Heart left ventricle (tissue), 16 donors: ENCODE measurements at places on chromosomes 16 and 17. TPM values are rescaled to one million over a fixed set of nuclear protein-coding genes. Genes with fewer than 3 reads are reported as not detected.
A peak's percentile ranks its signal among the peaks of the same experiment; 100 is the strongest.

GRCh38 chr16:88379694-88380040 is 3.1 kb upstream of the ZNF469 start:
- no peak for DNase-seq

DNA sequence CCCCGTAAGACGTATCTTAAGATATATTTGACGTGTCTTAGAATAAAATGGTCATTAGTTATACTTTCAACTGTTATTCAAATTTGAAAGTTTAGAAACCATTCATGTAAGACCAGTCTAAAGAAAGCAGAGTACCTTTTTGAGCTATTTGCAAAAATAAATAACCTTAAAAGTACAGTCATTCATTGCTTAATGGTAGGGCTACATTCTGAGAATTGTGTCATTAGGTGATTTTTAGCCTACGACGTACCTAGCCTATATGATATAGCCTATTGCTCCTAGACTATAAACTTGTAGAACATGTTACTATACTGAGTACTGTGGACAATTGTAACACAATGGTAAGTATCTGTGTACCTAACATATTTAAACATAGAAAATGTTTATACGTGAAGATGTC is 139.2 kb downstream of the PHKB start:
- DNase-seq = no peak

- DNase-seq = no peak
Observed at GRCh38 chr17:39861235-39861634, 2.9 kb downstream of the IKZF3 start.

- no peak for DNase-seq
Observed at GRCh38 chr17:14321476-14321949, 20.6 kb downstream of the HS3ST3B1 start.

DNA sequence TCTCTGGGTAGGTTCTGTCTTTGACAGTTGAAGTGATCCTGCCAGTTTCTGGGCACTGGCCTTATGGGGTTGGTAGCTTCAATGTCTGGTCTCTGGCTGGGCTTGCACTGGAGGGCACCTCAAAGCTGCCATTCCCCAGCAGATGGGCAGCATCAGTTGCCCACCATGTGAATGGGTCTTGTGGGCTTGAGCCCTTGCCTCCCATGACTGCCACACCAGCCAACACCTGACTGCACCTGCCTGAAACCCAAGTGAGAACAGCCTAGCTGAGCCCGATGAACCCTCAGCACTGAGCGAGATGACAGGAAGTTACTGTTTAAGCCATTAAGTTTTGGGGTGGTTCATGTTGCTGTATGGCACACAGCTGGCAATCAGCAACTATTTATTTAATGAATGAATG is 69.1 kb upstream of the AXIN2 start:
- no peak for DNase-seq

- no peak for DNase-seq
Observed at GRCh38 chr17:64252831-64253230, 10.2 kb downstream of the TEX2 start.

GRCh38 chr17:8468980-8469379 is 33.3 kb downstream of the NDEL1 start:
- DNase-seq = no peak

DNA sequence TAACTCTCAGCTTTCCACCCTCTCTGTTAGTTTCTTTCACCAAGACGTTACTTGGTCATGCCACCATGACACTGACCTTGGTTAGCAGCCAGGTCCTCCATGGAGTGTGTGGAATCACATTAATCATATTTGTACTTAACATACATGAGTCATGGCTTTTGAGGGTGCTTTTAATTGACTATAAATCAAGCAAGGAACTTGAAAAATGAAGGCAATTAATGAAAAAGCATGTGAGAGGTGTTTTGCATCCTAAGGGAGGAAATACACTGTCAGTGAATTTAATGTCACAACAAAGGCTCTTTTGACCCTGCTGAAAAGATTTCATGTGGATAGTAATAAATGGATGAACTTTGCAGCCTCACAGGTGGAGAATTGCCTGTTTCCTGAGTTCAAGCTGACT is 240.7 kb downstream of the CDH13 start:
- no peak for DNase-seq

- no peak for DNase-seq
Observed at GRCh38 chr17:81466564-81467472, 45.8 kb downstream of the ACTG1 start.

DNA sequence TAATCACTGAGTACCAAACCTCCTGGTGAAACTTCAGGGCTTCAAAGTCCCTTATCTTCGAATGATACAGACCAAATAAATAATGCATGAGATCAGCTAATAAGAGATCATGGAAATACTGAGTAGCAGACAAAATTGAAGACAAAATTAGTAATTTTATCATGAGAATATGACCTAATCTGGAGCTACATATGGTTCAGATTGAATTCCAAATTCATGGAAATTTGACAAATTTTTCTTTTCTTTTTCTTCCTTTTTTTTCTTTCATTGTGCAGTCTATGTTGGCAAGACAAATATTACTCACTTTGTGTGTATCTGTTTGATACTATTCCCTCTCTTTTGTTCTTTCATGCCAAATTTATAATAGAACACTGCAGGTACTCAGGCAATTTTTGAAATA is 218.1 kb upstream of the KCNJ16 start:
- no peak for DNase-seq

- DNase-seq = no peak
Observed at GRCh38 chr16:51012396-51012795, 138.7 kb downstream of the SALL1 start.

GRCh38 chr17:41211845-41212466 is 14.5 kb upstream of the KRTAP9-2 start:
- DNase-seq = no peak

GRCh38 chr17:9521062-9521461 is 54.6 kb downstream of the STX8 start:
- no peak for DNase-seq

GRCh38 chr16:19833176-19833575 is 51.5 kb downstream of the GPRC5B start:
- DNase-seq = no peak

DNA sequence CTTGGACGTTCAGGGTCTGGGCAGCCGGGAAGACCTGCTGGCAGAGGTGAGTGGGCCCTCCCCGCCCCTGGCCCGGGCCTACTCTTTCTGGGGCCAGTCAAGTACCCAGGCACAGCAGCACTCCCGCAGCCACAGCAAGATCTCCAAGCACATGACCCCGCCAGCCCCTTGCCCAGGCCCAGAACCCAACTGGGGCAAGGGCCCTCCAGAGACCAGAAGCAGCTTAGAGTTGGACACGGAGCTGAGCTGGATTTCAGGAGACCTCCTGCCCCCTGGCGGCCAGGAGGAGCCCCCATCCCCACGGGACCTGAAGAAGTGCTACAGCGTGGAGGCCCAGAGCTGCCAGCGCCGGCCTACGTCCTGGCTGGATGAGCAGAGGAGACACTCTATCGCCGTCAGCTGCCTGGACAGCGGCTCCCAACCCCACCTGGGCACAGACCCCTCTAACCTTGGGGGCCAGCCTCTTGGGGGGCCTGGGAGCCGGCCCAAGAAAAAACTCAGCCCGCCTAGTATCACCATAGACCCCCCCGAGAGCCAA is 8.6 kb upstream of the ABCC3 start:
- peak; percentile 80 for DNase-seq

DNA sequence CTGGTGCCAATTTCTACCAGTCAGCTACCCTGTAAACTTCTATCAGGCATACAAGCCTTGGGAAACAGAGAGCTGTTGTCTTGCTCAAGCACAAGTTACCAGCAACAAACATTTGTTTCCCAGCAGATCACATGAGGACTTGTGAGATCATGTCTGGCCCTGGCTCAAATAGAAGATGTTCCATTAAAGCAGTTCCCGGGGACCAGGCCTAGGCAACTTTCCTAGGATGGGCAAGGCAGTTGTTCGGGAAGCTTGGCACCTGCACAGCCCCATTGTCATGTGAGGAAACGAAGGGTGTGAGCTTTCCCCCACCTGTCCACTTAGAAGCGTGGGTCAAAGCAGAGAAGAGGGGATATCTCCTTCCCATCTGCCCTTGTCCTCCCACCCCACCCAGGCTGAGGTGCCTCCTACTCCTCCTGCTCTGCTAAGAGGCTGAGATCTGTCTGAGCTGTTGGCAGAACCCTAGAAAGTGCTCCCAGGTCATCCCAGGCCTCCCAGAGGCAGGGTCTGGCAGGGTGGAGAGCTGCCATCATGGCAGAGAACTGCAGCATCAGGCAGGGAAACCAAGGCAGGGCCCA is 11.2 kb upstream of the SLC47A2 start:
- DNase-seq = peak; percentile 66

GRCh38 chr17:76498876-76499251 is 2.4 kb downstream of the RHBDF2 start:
- no peak for DNase-seq

GRCh38 chr17:16106161-16106891 is 106.7 kb downstream of the TTC19 start:
- DNase-seq = no peak

- DNase-seq = no peak
Observed at GRCh38 chr16:66871840-66872239, 8.5 kb upstream of the PDP2 start.

DNA sequence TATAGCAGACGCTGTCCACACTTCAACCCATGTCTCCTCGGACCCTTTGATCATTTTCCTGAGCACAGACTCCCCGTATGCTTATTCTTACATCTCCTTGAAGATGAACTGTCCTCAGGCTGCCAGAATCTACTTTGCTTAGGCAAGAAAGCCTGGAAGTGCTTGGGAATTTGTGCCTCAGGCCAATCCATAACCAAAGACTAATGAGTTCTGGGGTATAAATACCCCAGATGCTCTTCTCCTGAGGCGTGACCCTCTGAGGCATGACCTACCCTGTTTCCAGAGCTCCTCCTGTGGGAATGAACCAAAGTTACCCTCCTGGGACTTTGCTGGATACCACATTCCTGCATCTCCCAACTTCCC is 10.1 kb upstream of the TEKT3 start:
- DNase-seq = no peak

GRCh38 chr17:9266031-9266680 is 244.8 kb downstream of the NTN1 start:
- no peak for DNase-seq

DNA sequence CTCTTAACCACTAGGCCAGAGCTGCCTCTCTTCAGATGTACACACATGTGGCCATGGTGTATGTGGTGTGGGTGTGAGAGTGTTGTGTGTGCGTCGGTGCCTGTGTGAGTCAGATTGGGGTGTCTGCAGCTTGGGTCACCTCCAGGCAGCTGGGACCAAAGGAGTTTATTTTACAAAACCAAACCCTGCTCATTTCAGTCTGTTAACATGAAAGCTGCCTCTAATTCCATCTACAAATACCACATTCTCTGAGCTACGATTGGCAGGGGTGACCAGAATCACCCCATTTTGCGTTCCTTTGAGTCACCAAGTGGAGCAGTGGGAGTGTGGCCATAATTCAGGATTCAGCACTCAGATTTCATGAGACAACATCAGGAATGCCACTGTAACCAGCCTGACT is 105.3 kb downstream of the IRX5 start:
- no peak for DNase-seq

DNA sequence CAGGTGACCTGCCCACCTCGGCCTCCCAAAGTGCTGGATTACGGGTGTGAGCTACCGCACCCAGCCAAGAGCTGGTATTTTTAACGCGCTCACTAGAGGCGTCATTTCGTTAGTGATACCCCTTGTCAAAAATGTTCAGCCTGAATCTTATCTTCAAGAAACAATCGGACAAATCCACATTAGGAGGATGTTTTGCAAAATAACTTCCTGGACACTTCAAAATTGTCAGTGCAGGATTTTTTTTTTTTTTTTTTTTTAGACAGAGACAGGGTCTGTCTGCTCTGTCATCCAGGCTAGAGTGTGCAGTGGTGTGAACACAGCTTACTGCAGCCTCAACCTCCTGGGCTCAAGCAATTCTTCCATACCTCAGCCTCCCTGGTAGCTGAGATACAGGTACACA is 63.0 kb downstream of the RMI2 start:
- no peak for DNase-seq

DNA sequence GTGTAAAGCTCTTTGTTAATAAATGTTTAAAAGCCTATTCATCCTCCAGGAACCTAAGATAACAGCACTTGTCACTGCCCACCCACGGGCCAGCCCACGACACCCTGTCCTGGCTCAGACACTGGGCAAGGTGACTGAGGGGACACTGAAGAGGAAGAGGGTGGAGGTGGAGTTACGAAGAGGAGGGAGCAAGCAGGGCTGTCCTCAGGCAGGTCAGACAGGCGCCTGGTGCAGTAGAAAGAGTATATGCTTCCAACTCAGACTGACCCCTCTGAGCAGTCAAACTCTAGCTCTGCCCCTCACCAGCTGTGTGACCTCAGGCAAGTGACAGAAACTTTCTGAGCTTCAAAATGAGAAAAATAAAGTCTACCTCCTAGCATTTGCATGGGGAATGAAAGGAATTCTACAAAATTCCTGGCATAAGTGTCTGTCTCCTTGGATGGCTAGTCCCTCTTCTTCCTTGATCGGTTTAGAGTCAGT is 22.8 kb downstream of the TEX2 start:
- peak; percentile 36 for DNase-seq

- no peak for DNase-seq
Observed at GRCh38 chr17:37100231-37100630, 151.5 kb downstream of the AATF start.

DNA sequence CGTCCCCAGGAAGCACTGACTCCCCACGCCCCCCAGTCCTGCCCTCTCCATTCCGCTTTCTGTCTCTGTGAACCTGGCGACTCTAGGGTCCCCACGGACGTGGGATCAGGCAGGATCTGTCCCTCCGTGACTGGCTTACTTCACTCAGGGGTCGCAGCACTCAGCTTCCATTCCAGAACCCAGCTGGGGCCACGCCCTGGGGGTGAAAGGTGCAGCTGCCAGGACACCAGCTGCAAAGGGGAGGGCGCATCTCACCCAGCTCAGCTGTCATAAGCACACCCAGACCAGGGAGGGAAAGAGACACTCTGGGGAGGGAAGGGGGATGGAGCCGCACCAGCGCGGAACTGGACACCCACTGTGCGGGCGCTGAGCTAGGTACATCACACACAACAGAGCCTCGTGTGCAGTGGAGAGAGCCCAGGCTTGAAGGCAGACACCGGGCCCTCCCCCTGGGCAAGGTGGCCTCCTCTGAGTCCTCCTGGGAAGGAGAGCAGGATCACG is 18.5 kb upstream of the HEXD start:
- DNase-seq = no peak

- DNase-seq = peak; percentile 51
Observed at GRCh38 chr17:77280304-77281121, 139.7 kb downstream of the SEC14L1 start.

Gene SLC38A8
- 0.60 TPM for total RNA-seq

Gene HBA1
- 115 TPM for total RNA-seq

Gene TBC1D3D
- total RNA-seq = 0.42 TPM

Gene LCMT1
- total RNA-seq = 38.0 TPM

Gene KRTAP1-1
- not detected for total RNA-seq

Gene FN3K
- 102 TPM for total RNA-seq

Gene CDRT15
- total RNA-seq = not detected

Gene ITGAL
- 3.4 TPM for total RNA-seq

Gene C17orf58
- total RNA-seq = 7.4 TPM

Gene NOG
- total RNA-seq = not detected

Gene DNASE1L2
- total RNA-seq = 0.34 TPM

Gene MED13
- total RNA-seq = 40.2 TPM
